Fibroblast of mammary gland (primary cell): ENCODE measurements at places on chromosomes 6 and 20.

- peak; percentile 16 for DNase-seq
Measured at GRCh38 chr6:6890400-6890858, 217.3 kb upstream of the RREB1 start.

DNA sequence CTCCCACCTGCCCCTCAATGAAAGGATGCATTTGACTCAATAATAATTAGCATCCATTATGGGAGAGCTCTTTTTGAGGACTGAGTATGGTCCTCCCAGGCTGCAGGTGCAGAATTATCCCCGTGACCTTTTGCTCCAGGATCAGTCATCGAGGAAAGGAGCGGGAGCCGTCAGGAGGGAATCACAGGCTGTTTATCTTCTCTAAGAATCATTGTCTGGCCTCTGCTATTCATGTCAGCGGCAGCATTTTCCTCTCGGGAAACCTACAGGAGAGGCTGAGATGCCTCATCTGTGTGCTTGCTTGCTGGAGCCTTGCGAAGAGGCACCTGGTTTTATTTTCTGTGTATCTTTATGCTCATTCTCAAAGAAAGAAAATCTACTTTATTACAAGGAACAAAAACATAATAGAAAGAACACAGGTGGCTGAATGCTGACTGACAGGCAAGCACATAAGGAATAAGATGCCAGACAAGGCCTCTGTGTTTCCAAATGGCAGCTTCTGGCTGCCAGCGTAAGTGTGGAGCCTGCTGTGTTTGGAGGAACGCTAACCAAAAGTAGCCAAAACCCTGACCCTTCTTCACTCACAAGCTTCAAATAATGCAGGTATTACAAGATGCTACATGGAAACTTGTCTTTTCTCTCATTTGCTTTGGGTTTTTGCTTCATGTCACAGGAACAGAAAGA lies 539.1 kb upstream of the MARCKS start:
- no peak for DNase-seq

DNA sequence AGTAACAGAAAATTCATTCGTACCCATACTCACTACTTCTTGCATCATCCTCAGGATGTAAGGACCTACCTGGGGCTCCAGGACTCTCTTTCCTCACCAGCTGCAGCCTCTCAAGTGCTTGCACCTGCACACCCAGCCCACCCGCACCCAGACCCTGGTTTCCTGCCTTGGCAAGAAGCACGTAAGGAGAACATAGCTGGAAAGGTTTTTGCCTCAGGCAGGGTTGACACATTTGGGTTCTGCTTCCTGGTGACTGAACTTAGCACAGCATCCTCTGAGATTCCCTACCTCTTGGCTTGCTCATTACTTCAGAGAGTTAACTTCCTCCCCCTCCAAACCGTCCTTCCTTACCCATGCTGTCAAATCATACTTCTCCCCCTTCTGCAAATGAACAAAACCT lies 556.9 kb downstream of the CD83 start:
- DNase-seq = no peak

DNA sequence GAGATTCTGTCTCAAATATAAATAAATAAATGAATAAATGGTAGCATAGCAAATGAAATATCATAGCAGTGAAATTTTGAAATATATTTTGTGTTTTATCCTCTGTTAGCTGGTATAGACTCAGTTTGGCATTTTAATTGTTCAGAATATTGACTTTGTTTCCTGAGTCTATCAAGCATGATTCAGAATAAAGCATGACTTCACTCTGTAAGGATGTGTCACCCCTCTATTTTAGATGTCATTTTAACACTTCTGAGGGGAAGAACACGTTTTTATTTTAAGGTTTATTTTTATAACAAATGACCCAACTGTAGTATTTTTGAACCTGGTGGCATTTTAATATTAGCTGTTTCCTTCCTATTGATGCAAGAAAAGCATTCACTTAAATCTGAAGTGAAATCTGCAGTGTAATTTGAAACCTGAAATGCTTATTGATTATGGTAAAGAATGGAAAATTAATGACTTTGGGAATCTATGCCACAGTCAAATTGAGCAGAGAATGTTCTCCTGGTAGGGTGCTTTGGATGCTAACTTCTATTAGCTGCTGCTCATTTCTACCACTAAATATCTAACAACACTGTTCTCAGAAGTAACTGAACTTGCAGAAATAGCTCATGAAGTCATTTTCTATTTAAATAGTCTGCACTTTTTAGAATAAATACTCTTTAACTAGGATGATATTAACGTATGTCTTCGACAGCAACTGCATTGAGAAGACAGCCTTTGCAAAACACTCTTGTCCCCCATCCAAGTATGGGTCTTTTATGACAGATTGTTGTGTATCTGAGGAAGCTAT lies 114.2 kb downstream of the SOX4 start:
- no peak for DNase-seq

DNA sequence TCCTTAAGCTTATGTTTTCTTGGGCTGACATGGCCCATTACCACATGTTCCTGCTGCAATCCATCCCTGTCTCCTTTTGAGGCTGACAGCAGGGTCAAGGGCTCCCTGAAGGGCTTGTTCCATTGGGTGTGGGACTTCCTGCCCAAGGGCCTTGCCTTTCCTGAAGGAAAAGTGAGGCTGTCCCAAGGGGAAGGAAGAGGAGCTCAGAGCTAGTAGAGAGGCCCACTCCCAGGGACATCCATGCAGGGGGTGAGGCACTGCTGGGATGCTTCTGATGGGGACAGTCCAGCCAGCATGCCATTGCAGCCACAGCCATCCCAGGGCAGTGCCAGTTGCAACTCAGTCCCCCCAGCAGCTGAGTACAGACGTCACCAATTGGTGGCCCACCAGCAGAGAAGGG lies 138.4 kb upstream of the FOXA2 start:
- DNase-seq = no peak

DNA sequence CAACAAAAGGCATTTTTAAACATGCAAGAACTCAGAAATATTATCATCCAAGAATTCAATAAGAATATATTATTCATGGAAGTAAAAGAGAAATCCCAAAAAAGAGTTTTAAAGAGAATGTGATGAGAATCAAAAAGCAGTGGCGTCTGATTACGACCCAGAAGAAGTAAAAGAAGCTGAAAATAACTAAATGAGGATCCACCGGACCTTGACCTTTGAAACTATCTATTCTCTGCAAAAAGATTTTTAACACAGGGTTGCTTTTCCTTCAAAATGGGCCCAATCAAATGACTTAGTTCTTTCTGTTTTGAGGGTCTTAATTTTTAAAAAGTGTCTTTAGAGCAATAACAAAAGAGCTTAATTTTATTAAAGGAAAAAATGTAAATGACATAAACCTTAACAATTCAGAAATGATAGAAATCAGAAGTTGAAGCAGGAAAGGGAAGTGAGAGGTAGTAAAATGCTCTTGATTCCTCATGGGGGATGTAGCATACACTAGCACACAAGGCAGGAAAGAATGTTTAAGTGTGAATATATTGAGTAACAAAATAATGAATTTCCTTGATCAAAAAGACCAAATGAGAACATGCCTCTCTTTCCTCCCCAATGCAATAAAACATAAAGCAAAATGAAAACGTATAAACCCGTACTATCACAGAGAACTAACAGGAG lies 223.1 kb upstream of the PRDM1 start:
- DNase-seq = no peak
